NCI-H187 treated with DMSO at 0.1 percent for 48 hours (cell line): ENCODE measurements at places on chromosomes 16 and 17.

DNA sequence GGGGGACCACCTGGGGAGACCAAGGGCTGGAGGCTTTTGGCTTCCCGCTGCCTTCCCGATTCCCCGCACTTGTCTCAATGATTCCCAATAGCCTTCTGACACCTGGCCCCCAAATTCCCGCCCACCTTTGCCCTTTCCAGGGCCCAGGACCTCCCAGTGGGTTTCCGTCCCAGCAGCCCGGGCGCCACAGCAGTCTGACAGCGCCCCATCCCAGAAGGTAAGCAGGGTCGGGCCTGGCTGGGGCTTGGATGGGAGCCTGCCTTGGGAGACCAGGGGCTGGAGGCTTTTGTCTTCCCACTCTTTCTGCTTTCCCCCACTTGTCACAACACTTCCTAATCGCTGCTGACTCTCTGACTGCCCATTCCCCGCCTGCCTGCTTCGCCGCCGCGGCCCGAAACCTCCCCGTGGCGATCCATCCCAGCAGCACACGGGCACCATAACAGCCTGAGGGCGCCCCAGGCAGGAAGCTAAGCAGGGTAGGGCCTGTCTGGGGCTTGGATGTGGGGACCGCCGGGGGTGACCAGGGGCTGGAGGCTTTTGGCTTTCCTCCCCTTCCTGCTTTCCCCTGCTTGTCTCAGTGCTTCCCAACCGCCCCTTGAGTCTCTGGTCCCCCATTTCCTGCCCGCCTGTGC is 2289.3 kb downstream of the TP53TG3F start:
- no peak for DNase-seq

DNA sequence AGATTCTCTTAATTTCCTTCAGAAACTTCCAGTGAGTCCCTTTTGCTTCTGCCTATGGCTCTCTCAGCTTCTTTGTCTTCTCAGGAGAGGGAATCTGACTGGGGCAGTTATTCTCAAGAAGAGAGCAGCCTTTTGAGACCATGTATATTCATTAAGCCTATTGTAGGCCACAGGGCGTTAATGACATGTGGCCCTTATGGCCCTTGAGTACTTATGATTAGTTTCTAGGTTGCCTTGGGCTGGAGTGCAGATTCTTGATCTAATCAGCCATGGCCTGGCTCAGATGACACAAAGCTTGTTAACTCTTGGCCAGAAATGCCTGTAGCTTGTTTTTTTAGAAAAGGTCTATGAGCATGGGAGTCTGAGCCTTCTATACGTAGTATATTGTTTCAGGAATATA is 17.4 kb downstream of the MFSD11 start:
- DNase-seq: no peak

- peak; percentile 44 for DNase-seq
These were observed 101.6 kb downstream of the SKAP1 start for GRCh38 chr17:48328457-48328856.

DNA sequence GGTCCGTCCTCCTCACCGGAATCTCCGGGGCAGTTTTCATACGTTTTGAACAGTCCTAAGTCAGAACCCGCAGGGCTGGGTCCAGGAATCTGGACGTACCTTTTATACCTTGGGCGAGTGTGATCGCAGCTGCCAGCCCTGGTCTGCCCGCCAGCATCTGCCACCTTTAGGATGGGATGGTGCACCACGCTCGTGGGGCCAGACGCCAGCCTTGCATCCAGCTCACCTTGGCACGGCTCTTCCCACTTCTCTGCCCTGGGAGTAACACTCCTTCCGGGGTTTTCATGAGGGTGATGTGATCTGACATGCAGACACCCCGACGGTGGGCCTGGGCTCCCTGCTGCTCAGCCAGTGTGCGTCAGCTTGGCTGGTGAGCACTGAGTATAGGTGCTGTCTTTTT is 66.6 kb upstream of the ZNF469 start:
- DNase-seq: no peak

GRCh38 chr16:19926449-19927390 is 42.1 kb upstream of the GPRC5B start:
- no peak for DNase-seq

GRCh38 chr16:66197668-66198278 is 168.7 kb upstream of the CDH5 start:
- no peak for DNase-seq
